ENCODE measurements at places on chromosomes 1 and 21.

- DNase-seq, result no peak
Measured at GRCh38 chr1:160366731-160367515, at the start of gene NHLH1. Gene NHLH1, plus strand, starts transcription at chr1:160367071. Its CDS starts 3,661 bp downstream, at chr1:160370732.

DNA sequence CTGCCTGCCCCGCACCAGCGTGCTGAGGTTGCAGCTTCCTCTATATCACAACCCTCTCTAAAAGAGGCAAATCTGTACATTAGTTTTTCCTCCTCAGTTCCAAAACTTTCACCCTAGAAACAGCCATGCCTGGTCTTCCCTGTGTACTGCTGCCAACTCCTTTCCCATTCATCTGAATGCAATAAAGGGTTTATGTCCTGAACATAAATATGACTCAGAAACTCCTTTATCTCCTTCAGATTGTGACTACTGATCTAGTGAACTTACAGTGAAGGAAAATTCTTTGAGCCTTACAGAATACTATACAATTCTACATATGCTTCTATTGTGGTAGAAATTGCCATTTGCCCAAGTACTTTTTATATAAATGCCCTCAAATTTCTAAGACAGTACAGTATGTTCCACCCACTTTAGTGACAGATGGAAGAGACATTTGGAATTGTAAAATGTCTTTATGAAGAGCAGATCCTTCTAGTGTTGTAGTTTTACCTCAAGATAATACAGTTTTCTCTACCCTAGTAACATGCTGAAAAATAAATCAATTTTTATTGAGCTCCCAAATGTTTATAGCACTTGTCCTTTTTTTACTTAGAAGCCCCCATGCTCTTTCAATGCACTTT lies 345.1 kb upstream of the SNX7 start:
- no peak for DNase-seq

DNA sequence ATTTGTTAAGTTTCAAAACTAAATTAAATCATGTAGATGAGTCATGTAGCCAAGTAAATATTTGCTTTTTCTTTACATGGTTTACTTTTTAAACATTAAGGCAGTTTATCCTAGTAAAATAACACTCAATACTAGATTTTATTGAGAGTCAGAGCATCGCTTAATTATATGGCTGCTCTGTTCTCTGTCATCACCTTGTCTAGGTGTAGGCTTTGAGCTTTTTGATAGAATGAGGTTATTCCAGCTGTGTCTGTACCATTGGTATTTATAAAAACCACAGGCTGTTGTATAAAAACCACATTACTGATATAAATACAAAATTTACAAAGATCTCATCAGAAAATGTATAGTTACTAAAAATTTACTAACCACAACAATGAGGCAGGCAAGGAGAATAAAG lies 42.5 kb upstream of the GPR52 start:
- DNase-seq, result no peak

- no peak for DNase-seq
Measured at GRCh38 chr1:90322186-90322585, 327.3 kb downstream of the ZNF326 start.

DNA sequence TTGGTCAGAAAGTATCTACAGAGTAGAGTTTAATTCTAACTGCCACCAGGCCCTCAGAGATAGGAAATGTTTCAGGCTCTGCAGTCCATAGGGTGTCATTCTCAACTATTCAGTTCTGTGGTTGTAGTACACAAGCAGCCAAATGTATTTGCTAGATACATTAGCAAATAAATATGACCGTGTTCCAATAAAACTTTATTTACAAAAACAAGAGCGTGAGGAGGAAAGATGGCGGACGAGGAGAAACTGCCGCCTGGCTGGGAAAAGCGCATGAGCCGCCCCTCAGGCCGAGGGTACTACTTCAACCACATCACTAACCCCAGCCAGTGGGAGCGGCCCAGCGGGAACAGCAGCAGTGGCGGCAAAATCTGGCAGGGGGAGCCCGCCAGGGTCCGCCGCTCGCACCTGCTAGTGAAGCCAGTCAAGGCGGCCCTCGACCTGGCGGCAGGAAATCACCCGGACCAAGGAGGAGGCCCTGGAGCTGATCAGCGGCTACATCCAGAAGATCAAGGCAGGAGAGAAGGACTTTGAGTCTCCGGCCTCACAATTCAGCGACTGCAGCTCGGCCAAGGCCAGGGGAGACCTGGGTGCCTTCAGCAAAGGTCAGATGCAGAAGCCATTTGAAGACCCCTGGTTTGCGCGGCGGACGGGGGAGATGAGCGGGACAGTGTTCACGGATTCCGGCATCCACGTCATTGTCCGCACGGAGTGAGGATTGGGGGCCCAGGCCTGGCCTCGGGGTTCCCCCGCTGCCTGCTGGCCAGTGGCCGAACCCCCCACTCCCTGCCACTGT lies 286.1 kb downstream of the LRRC40 start:
- no peak for DNase-seq

- no peak for DNase-seq
Measured at GRCh38 chr1:67874501-67875111, 41.3 kb upstream of the GNG12 start.

DNA sequence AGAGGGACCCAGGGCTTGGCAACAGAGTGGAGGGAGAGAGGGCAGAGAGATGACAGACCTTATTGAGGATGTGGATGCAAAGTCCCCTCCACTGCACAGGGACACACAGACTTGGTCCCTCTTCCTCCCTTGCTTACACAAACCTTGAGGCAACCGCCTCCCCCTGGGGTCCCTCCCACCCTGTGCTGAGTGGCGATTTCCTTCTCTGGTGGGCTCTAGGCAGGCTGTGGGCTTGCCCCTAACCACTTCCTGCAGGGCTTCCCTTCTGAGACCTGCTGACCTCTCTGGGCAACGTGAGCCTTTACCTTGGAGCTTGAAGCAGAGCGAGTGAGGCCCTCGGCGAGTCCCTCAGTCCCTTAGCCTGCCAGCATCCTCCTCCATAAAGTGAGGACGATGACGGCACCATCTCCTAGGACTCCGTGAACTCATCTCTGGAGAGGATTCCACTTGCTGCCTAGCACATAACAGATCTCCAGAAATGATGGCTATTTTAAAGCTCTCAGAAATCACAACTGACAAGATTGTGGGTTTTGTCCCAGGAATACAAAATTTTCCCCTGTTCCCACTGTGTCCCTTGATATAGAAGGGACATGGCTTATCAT lies 25.0 kb downstream of the KIAA1614 start:
- DNase-seq, result no peak

- no peak for DNase-seq
Measured at GRCh38 chr1:203636291-203636690, 9.7 kb downstream of the ATP2B4 start.

DNA sequence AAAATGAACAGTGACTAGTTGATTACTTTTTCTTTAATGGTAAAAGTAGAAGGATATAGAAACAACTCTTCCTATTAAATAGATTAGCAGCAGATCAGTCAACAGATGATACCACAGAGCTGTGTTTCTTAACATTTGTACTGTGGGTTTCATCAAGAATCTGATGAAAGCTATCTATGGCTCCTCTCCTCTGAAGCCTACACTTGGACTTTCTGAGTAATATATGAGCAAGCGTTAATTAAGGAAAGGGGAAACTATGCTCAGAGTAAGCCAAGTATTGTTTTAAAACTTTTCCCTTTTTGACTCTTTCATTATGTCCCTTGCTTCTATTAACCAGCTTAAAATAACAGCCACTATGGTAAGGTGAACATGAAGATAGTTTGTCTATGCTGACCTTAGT lies 10.8 kb downstream of the ARID4B start:
- DNase-seq, result no peak

GRCh38 chr21:43578677-43579303 lies 80.5 kb downstream of the HSF2BP start:
- DNase-seq, result no peak

DNA sequence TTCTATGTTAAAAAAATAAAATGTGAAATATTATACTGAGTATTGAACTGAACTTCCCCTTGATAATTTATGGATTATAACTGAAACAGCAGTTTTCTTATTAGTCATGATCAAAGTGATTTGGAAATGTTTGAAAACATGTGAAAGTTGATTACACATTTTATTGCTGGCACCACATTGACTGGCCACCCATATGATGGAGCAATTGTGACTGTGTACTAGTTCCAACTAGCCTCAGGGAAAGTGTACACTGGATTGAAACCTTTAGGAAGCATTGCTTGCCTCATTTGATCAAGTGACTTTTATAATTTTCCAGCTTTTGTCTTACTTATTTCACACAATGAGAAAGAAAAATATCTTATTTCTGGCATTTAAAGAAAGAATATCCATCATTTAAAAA lies 128.0 kb upstream of the ADGRL2 start:
- DNase-seq, result no peak

GRCh38 chr1:92994105-92994712 lies 32.9 kb upstream of the DIPK1A start:
- peak; percentile 29 for DNase-seq

DNA sequence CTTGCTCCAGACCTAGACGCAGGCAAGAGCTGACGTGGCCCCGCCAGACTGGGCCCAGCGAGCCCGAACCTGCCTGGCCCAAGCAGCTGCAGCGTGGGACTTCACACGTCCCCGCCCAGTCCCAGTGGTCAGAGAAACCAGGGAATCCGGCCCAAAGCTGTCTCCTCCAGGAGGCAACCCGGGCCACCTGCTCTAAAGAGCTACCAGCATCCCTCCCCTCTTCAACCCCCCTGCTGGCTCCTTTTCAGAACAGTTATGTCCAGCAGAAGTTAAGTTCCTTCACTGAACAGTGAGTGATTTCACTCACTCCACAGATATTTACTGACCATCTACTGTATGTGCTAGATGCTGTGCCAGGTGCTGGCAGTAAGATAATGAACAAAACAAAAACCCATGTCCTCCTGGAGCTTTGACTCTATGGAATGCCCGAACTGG lies 2.1 kb upstream of the EFNA1 start:
- DNase-seq, result no peak

DNA sequence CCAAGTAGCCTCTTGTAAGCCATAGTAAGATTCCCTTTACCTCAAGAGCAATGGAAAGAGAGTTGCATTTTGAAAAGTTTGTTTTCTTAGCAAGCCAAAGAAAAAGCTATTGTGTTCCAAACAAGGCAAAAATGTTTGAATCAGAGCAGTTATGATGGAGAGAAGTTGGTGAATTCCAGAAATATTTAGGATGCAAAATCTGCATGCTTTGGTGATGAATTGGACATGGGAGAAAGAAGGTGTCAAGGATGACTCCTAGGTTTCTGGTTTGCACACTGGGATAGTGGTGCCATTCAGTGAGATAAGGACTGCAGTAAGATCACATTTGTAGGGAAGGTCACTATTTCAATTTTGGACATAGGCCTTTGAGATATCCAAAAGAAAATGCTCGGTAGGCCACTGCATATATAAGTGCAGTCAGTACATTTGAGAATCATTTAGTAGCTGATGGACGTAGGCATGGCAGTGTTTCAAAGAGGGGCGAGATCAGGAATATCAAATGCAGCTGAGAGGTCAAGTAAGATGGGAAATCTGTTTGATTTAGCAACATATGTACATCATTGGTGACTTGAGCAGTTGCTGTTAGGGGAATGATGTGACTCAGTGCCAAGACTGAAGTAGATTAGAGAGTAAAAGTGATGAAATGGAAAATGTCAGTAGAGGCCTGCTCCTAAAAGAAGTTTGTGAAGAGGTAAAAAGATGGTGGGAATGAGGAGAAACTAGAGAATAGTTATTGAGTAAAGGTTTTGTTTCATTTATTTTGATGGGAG lies 33.9 kb upstream of the GPR25 start:
- no peak for DNase-seq

GRCh38 chr21:45257673-45258341 lies 29.9 kb downstream of the POFUT2 start:
- DNase-seq, result no peak

DNA sequence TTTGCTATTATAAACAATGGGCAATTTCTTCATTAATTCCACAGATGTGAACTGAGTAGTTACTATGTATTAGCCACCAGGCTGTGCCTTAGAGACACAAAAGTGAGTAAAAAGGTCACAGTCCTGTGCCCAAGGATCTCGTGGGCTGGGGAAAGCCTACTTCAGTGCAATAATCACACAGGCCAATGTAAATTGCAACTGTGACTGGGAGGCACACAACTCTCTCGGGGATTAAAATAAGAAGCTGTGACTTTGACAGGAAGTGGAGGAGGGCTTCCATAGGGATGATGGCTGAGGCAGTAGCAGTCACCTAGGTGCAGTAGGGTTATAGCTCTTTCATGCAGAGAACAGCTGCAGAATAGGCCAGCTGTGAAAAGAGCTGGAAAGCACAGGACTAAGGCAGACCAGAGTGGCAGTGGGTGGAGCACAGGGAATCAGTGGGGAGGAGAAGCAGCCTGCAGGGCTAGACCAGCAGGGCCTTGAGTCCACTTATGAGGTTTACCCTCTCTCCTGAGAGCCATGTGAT lies 121.9 kb downstream of the MAB21L3 start:
- no peak for DNase-seq

GRCh38 chr1:61446531-61446991 lies 278.4 kb downstream of the TM2D1 start:
- DNase-seq, result no peak

DNA sequence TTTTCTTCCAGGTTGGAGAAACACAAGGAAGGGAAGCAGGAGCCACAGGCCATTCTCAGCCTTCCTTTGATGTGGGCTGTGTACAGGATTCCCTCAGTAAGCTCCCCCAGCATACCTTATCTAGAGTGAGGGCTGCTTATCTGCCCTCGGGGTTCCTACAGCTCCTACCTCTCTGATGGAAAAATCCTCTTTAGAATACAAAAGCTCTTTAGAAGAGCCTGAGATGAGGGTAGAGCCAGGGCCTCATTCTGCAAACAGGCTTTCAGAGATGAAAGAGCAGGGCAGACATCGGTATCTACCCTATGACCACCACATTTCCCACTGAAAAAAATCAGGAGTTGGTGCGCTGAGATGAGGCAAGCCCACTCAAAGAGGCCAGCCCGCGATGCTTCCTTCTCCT lies 85.1 kb downstream of the PLPP3 start:
- no peak for DNase-seq

DNA sequence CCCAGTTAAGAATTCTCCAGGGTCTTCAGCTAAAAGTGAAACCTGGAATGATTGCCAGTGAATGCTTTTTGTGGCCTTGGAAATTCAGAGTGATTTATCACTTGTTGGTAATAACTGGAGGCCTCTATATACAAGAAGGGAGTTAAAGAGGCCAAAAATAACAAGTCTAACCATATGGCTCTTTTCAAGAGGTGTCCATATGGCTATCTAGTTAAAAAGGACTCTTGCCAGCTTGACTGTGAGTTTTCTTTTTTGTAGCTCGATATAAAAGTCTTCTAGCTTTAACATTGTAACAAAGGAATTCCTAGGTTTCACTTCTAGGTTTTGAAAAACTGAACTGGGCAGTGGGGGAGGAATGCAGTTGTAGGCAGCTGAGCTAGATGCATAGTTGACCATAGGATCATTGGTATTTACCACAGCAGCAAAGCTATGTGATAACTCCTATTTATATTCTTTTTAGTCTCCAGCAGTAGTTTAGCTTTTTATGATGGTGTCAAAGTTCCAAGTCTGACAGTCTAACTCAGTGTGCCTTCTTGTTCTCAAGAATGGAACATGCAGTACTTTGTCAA lies 44.4 kb downstream of the CACHD1 start:
- DNase-seq, result no peak

Measured in stimulated activated CD8-positive, alpha-beta memory T cell treated with anti-CD3 and anti-CD28 coated beads, Interleukin-7, amount 100 ng/mL, for 4 hours (primary cell).